ENCODE measurements at places on chromosomes 5 and 9. TPM values are rescaled to one million over a fixed set of nuclear protein-coding genes. Genes with fewer than 3 reads are reported as not detected.

P4HA2 gene
- total RNA-seq: 77.3 TPM

DNA sequence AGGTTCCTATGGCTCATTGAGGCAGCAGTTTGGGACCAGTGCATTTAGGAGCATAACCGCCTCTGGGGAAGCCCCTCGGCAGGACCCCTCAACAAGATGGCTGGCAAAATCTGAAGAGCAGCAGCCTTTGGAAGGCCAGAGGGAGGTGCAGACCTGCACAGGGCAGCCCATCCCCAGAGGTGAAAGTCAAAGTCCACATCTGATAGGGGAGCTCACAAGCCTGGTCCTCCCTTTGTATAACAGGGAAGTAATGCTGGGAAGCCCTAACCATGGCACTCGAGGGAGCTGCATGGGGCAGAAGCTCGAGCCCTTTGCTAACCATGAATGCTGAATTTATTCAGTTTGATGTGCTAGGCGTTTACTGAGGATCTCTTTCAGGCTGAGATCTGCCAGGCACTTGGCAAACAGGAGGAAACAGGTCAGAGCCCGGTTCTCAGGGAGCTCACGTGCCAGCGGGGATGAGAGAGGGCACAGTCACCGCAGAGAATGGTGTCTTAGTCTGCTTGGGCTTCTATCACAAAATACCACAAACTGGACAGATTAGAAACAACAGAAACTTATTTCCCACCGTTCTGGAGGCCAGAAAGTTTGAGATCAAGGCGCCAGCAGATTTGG, 114.1 kb downstream of the GABBR2 start:
- no peak for DNase-seq

GRCh38 chr9:124654431-124654830, 116.7 kb downstream of the NR6A1 start:
- DNase-seq: no peak

DNA sequence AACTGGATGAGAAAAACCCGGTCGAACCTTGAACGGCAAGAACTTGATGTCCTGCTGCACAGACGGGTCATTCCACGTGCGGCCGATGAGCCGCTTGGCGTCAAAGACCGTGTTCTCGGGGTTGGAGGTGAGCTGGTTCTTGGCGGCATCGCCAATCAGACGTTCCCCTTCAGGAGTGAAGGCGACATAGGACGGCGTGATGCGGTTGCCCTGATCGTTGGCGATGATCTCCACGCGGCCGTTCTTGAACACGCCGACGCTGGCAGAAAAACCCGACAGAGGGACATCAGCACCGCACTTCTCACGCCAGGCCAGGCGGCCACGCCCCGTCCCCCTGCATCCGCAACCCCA, 519 bp downstream of the HSPA5 start:
- peak; percentile 50 for DNase-seq

- peak; percentile 55 for DNase-seq
Measured at GRCh38 chr5:38453506-38453905, 102.9 kb downstream of the LIFR start.

- no peak for DNase-seq
Measured at GRCh38 chr9:94563548-94563947, 8.7 kb downstream of the PCAT7 start.

- no peak for DNase-seq
Measured at GRCh38 chr9:108386859-108387384, 468.9 kb downstream of the ACTL7B start.

- DNase-seq: no peak
Measured at GRCh38 chr5:20514145-20514544, 526.1 kb upstream of the CDH18 start.
